ENCODE measurements at places on chromosomes 1 and 21. TPM values are rescaled to one million over a fixed set of nuclear protein-coding genes. Genes with fewer than 3 reads are reported as not detected.

The COL11A1 gene
- polyA plus RNA-seq = 2.7 TPM

The LINGO4 gene
- 0.56 TPM for polyA plus RNA-seq

The SPRR2F gene
- not detected for polyA plus RNA-seq

The DDAH1 gene
- 34.4 TPM for polyA plus RNA-seq

The ZNF683 gene
- 0.20 TPM for polyA plus RNA-seq

The EPHA2 gene
- polyA plus RNA-seq = 15.3 TPM

The RPE65 gene
- polyA plus RNA-seq = not detected

The S100A7 gene
- not detected for polyA plus RNA-seq

The OR1C1 gene
- not detected for polyA plus RNA-seq

The DNAJC6 gene
- polyA plus RNA-seq = 27.0 TPM

The DEPDC1 gene
- polyA plus RNA-seq = 0.03 TPM
